ENCODE measurements at places on chromosomes 13 and 19.

- no peak overlapping the region for H3K27ac ChIP-seq
- H3K36me3 ChIP-seq, result no peaks in the 10 kb centered on the region
- H3K4me1 ChIP-seq, result peaks cover 1% of the 10 kb centered on the region
- H3K4me3 ChIP-seq, result no peak overlapping the region
- peaks cover 5% of the 10 kb centered on the region for H3K27me3 ChIP-seq
These were observed 13.6 kb downstream of the CFD start for GRCh38 chr19:873084-873483.

DNA sequence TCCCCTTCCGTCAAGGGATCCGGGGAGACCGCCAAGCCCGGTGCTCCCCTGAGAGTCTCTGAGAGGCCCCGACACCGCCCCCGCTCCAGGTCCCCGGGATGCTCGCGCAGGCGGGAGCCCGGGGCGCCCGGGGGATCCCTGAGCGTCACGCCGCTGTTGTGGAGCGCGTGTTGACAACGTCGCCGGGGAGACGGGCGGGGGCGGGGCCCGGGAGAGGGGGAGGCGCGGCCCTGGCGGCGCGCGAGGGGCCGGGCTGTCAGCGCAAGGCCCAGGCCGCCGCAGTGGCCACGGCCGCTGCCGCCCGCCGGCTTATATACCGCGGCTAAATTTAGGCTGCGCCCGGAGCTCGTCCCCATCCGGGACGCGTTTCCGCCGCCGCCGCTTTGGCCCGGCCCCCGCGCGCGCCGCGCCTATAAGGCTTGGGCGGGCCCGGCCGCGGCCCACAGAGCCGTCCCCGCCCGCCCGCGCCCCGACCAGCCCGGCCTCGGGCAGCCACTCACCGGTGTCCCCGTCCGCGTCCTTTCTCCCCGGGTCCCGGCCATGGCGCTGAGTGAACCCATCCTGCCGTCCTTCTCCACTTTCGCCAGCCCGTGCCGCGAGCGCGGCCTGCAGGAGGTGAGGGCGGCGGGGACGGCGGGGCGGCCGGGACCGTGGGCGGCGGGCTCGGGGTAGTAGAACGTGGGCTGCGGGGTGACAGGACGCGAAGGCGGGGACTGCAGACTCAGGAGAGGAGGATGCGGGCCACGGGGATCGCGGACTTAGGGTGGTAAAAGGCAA lies at the start of gene KLF2:
TSS of gene KLF2 (plus strand) at position 443 of the 777 bp plus-strand sequence. CDS start at position 541, 98 bp downstream.
- DNase-seq, result peak; percentile 77
- H3K27ac ChIP-seq, result no peak within 1 kb of the TSS
- peaks cover 3% of the 10 kb centered on the region for H3K4me1 ChIP-seq
- H3K27me3 ChIP-seq, result peaks cover 27% of the 10 kb centered on the region
- H3K36me3 ChIP-seq, result no peaks in the 10 kb centered on the region

- H3K36me3 ChIP-seq, result no peaks in the 10 kb centered on the region
- H3K4me3 ChIP-seq, result no peak overlapping the region
- no peak overlapping the region for H3K27ac ChIP-seq
- H3K4me1 ChIP-seq, result no peaks in the 10 kb centered on the region
These were observed 471.9 kb downstream of the KCTD12 start for GRCh38 chr13:76414320-76414719.

- no peak overlapping the region for H3K27ac ChIP-seq
- no peak overlapping the region for H3K4me3 ChIP-seq
- H3K4me1 ChIP-seq, result no peaks in the 10 kb centered on the region
- H3K27me3 ChIP-seq, result peaks cover 4% of the 10 kb centered on the region
- no peaks in the 10 kb centered on the region for H3K36me3 ChIP-seq
These were observed 1.3 kb upstream of the SIGLEC10 start for GRCh38 chr19:51418707-51419106.

DNA sequence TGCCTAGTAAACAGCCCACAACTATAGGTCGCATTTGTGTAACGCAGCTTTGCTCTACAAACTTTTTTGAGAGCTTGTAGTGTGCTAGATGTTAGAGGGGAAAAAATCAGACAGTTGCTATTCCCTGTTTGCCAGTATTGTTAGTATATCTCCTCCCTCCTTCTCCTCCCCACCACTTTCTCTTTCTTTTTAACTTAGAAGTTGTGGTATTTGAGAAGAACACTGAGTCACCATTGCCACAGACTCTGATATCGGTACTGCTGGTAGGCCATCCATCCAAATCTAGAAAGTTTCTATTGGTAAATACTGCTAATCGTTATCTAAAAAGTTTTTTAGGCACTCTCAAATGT lies 666 bp downstream of the POMP start:
- peak overlapping the region; percentile 82 for H3K4me3 ChIP-seq
- peaks cover 22% of the 10 kb centered on the region for H3K4me1 ChIP-seq
- H3K27me3 ChIP-seq, result peaks cover 3% of the 10 kb centered on the region
- no peak for DNase-seq
- H3K27ac ChIP-seq, result peak overlapping the region; percentile 73

GRCh38 chr13:95982144-95982543 lies 71.1 kb downstream of the UGGT2 start:
- H3K4me3 ChIP-seq, result no peak overlapping the region
- H3K4me1 ChIP-seq, result no peaks in the 10 kb centered on the region
- H3K27me3 ChIP-seq, result peaks cover 1% of the 10 kb centered on the region

DNA sequence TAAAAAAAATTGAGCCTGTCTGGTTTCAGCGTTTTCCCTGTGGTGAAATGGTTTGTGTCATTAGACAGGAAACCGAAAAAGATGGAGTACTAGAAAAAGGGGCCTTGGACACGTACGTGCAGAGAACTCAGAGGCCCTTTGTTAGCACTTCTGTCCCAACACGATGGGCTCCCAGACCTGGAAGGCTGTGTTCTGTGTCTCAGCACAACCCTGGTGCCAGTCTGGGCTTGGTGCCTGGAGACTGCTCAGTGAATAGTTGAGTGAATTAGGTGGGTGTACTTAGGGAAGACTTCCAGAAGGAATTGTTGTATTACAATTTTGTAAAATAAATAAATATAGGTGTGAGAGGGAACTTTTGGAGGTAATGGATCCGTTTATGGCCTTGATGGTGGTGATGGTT lies 8.7 kb downstream of the ZNF71 start:
- no peak overlapping the region for H3K4me3 ChIP-seq
- H3K36me3 ChIP-seq, result peaks cover 52% of the 10 kb centered on the region
- no peak for DNase-seq
- H3K27ac ChIP-seq, result no peak overlapping the region

DNA sequence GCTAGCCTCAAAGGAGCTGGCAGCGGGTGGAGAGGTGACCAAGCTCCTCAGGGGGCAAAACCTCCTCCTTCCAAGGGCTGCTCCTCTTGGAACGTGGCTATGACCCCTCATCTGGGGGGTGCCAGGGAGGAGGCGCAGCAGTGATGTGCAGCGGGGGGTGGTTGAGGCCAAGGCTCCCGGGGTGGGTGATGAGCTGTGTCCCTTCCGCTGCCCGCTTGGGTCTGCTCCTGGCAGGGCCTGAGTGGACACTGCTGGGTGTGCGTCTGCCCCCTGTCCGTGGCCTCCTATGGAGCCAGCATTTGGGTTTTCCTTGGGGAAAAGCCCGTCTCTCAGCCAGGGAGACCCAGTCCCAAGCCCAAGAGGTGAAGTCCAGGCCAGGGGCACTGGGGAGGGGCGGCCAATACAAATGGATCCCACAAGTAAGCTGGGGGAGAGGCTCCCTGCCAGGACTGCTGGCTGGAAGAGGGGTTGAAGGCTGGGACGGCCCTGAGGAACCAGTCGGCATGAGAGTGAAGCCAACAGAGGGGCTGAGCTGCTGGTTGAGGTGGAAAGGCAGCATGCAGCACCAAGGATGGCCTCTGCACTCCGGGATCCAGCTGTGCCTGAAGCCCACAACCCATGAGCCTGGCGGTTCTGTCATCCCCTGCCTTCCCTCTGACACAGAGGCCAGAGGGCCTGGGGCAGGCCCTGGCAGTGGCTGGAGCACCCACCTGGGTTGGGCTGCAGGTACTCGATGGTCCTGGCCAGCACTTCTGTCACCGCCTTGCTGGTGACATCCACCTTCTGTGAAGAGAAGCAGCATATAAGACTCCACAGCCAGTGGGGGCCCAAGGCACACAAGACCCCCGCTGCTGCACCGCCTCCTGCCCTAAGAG lies 22.7 kb downstream of the MPND start:
- H3K36me3 ChIP-seq, result no peaks in the 10 kb centered on the region
- no peak for DNase-seq
- peaks cover 29% of the 10 kb centered on the region for H3K27me3 ChIP-seq
- H3K27ac ChIP-seq, result no peak overlapping the region

DNA sequence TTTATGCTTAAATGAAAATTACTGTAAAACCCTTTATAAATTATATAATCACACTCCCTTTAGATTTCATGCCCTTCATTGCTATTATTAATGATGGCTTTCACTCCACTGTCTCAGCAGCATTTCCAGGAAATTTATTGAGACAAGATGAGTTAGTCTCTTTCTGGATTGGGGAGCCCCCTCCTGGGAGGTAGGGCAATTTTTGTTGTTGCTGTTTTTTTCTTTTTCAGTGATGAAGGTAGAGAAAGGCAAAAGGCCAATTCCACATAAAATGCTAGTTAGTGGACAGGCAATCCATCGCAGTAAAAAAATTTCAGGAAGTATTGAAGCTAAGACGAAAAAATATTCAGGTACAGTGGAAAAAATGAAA lies 80.2 kb downstream of the TEX26 start:
- no peak overlapping the region for H3K4me3 ChIP-seq
- H3K27ac ChIP-seq, result peak overlapping the region; percentile 88
- H3K4me1 ChIP-seq, result peaks cover 41% of the 10 kb centered on the region
- H3K27me3 ChIP-seq, result peaks cover 2% of the 10 kb centered on the region

Data from glutamatergic neuron (in vitro differentiated cells).